Daoy (cell line): ENCODE measurements at places on chromosomes 2 and 18.

DNA sequence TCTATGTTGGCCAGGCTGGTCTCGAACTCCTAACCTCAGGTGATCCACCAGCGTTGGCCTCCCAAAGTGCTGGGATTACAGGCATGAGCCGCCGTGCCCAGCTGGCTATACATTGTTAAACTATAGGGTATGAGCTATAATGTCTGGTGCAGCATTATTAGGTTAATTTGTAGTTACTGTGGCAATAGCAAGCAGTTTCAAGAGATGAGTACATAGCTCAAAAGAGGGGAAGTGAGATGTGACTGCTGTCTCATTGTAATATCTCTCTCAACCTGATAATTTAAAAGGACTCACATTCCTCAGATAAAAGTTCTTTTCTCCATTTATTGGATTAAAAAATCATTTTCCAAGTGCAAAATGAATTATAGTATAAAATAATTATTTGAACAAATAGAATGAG is 116.4 kb downstream of the INO80D start:
- no peak for DNase-seq

DNA sequence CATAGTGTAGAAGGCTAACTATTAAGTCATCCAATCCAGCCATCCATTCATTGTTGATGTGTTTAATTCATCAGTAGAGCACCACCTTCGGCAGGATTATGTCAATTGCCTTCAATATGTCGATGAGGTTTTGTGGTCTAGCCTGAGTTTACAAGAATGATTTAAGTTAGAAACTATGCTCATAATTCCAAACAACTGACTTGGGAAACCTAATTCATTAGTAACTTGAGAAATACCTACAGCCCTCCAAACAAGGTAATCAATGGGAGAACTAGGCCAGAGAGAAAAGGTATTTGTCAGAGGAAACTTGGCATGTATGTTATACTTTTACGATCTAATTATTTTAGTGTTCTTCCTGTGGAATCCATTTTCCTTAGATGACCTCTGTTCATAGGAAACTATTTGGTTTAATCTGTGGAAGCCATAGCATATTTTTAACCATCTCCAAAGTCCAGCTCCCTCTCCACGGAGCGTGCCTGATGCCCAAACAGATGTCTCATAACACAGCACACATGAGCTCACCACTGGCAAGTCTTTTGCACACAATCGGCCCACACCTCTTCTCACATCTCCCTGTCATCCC is 148.5 kb downstream of the GFPT1 start:
- no peak for DNase-seq

DNA sequence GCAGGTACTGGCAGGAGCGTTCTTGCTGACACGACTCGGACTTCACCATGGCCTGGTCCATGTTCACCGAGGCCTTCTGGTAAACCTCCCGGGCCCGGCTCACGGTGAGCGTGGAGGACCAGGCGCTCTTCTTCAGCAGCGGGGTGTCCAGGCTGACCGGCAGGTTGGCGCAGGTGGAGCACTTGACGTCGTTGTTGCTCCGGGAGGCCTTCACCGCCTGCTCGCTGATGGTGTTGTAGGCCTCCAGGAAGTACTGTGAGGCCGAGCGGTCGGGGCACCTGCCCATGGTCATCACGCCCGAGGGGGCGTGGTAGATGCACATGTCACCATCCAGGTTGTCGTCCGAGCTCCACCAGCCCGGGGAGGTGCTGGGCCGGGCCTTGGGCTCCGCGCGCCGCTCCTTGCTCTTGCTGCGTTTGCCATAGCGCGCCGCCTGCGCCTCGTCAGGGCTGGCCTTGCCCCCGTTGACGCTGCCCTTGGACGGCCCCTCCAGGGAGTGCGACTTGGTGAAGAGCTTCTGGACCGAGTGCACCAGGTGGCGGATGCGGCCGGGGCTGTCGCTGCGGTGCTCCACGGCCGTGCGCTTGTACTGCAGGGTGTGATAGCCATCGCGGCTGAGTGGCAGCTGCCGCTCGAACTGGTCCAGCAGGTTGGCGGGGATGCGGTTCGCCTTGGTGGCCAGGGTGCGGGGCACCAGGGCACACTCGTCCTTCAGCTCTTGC is 429.3 kb downstream of the TGIF1 start:
- DNase-seq, result no peak

GRCh38 chr2:233830111-233830802 is 24.1 kb downstream of the HJURP start:
- DNase-seq, result no peak

DNA sequence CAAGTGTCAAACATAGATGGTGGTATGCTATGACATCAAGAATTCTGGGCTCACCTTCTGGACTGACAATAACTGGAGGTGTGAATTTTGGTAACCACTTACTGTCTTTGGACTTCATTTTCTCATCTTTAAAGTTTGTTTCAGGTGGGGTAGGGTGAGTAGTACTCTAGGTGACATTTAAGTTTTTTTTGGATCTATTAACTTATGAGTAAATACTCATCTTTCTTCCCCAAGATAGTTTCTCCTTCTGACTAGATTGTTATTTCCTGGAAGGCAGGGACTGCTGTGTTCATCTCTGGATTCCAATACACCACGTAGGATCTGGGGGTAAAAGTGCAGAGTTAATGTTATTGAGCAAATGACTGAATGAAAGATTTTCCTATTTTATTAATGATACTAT is 55.9 kb downstream of the ICOS start:
- no peak for DNase-seq

- DNase-seq, result no peak
Measured at GRCh38 chr2:181517685-181518301, 60.6 kb downstream of the ITGA4 start.

- DNase-seq, result no peak
Measured at GRCh38 chr2:173386021-173386737, 31.5 kb downstream of the CDCA7 start.

DNA sequence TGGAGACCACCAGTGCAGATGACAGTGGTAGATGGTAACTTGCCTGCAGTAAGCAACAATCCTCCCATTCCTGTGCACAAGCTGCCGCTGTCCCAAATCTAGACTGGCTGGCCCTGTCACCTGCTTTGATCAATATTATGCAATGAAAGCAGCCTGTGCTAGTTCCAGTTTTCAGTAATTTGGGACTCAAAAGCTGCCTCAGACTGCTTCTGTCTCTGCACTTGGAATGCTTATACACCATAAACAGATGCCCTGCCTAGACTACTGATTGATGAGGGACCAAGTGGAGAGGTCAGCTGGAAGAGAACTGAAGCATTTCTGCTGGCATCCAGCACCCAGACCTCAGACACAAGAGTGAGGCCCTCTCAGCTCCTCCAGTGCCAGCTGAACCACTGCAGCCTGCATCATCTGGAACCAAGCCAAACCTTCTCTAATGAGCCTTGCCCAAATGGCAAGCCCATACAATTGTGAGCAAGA is 24.9 kb downstream of the CCBE1 start:
- DNase-seq, result peak; percentile 53

GRCh38 chr2:165280356-165280755 is 41.1 kb downstream of the SCN2A start:
- DNase-seq, result no peak

DNA sequence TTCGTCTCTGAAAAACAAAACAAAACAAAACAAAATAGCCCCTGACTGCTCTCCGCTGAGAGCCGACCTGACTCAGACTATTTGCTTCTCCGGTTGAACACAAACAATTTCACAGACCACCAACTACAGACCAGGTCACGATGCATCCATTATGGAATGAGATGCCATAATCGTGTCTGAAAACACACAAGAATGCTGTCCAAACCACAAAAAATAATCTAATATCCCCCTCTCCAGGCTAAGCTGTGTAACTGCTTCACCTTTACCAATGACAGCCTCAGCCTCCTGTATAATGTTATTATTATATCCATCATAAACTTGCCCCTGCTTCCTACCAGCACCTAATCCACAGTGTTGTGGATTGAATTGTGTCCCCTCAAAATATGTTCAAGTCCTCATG is 114.7 kb downstream of the DNAH6 start:
- DNase-seq, result peak; percentile 33
